Sigmoid colon (tissue), 7 donors: ENCODE measurements at places on chromosomes 5 and 9. TPM values are rescaled to one million over a fixed set of nuclear protein-coding genes. Genes with fewer than 3 reads are reported as not detected.

DNA sequence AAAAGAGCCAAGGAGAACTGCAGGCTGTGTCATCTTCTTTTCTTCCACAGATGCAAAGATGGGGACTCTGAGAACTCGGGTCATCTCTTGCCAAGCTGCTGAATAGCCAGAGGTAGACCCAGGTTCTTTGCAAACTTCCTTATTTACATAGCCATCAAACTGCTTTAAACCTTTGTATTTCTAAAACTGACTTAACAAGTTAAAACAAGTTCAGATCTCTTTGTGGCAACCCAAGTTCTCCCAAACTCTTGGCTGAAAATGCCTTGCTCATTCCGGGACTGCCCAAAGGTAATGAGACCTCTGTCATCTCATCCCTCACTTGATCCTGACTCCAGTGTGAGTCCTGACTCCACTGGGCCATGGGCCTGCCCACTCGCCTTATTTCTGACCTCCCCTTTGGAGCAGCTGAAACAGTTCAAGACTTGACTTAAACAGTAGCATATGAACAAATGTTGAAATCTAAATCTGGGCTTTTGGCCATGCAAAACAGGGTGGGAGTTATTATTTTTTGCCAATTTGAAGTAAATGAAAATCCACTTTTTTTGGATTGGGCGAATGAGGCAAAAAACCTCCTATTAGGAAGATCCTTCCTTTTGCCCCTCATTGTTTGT, 50.6 kb downstream of the FBXL7 start:
- no peak for DNase-seq

DNA sequence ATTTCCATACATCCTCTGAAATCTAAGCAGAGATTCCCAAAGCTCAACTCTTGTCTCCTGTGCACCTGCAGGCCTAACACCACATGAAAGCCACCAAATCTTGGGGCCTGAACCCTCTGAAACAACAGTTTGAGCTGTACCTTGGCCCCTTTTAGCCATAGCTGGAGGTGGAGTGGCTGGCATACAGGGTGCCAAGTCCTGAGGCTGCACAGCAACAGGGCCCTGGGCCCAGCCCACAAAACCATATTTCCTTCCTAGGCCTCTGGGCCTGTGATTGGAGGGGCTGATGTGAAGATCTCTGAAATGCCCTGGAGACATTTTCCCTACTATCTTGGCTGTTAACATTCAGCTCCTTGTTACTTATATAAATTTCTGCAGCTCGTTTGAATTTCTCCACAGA, 26.5 kb downstream of the DOCK2 start:
- DNase-seq, result no peak

DNA sequence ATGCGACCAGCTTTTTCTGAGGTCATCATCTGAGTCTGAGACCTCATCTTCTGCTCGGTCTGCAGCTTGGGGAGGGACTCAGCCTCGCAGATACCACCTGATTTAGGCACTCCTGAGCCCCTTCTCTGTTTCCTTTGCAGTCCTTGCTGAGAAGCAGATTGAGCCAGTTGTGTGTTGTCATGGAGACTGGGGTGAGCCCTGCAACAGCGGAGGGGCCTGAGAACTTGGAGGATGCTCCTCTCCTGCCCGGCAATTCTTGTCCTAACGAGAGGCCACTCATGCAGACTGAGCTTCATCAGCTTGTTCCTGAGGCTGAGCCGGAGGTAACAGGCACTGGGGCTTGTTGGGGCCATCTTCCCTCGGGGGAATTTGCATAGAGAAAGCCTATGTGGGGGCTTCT, 19.2 kb downstream of the TEX53 start:
- DNase-seq, result no peak

DNA sequence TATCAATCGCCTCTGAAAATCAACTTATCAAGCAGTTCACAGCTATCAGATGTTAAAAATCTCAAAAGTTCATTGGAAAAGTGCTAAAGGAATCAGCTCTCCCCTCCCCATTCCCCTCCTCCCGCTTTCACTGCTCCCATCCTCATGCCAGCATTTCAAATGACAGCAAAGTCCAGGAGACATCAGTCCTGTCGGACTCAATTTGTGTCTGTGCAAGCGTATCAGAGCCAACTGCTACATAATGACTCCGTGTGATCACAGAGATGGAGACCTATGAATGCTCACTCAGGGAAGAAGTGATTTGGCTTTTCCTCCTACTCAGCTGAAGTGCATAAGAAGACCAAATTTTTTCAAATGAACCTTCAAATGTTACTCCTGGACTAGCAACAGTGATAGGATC, 937.2 kb upstream of the DMAC1 start:
- no peak for DNase-seq

- no peak for DNase-seq
Measured at GRCh38 chr5:113378081-113378480, 56.7 kb downstream of the TSSK1B start.

- no peak for DNase-seq
Measured at GRCh38 chr5:133938929-133939328, 29.5 kb downstream of the C5orf15 start.

DNA sequence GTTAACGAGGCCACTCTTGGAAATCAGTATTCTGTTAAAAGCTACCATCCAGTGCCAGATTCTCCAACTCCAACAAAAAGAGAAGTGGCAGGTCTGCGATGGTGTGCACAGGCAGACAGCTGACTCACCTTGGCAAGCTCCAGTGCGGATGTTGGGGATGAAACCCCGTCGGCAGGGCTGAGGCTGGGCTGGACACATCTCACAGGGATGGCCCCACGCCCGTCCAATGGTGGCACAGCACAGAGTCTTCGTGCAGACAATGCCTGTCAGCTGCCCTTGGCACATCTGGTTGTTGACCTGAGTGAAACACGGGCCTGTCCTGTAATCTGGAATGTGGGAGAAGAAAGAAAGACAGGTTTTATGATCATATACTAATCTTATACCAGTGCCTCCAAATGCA, 73.4 kb downstream of the FBN2 start:
- no peak for DNase-seq

Gene SERINC5
- 11.9 TPM for total RNA-seq

Gene RGP1
- 13.3 TPM for total RNA-seq
